ENCODE measurements at places on chromosomes 7 and 10.

GRCh38 chr10:69901022-69901421 lies 99.3 kb downstream of the COL13A1 start:
- no peak for DNase-seq

- DNase-seq, result no peak
Measured at GRCh38 chr10:48416584-48417232, 110.2 kb downstream of the MAPK8 start.

- no peak for DNase-seq
Measured at GRCh38 chr10:49798275-49798674, 36.2 kb upstream of the OGDHL start.

DNA sequence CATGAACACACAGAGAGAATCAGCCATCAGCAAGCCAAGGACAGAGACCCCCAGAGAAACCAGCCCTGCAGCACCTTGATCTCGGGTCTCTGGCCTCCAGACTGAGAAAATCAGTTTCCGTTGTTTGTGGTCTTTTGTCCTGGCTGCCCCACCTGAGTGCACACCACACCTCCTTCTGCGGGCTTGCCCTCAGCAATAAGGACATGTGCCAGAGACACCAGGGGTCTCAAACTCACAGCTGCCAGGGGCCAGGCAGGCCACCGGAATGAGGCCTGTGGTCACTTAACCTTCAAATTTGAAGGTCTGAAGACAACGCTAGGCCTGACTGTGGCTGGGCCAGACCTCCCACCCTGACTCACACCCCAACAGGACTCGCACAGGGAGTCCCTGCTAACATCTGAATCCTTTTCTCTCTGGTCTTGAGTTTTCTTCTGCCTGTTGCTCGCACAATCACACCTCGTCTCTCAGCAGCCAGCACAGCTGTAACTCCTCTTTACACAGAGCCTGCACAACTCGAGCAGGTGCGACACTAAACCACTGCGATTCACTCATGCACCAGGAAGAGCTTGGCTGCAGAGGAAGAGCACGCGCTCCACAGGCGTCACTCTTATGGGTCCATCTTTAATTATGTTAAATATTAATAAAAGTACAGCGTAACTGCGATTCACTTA lies 86.2 kb downstream of the CHST15 start:
- DNase-seq, result no peak

GRCh38 chr10:83917537-83918506 lies 221.5 kb upstream of the GHITM start:
- DNase-seq, result no peak

GRCh38 chr7:2559283-2559950 lies 638 bp downstream of the IQCE start:
- no peak for DNase-seq

GRCh38 chr7:16295558-16295957 lies 125.8 kb downstream of the CRPPA start:
- peak; percentile 34 for DNase-seq

- DNase-seq, result no peak
Measured at GRCh38 chr10:14158575-14158974, 172.1 kb downstream of the FRMD4A start.

GRCh38 chr10:34018129-34018528 lies 683.7 kb upstream of the NRP1 start:
- DNase-seq, result no peak

DNA sequence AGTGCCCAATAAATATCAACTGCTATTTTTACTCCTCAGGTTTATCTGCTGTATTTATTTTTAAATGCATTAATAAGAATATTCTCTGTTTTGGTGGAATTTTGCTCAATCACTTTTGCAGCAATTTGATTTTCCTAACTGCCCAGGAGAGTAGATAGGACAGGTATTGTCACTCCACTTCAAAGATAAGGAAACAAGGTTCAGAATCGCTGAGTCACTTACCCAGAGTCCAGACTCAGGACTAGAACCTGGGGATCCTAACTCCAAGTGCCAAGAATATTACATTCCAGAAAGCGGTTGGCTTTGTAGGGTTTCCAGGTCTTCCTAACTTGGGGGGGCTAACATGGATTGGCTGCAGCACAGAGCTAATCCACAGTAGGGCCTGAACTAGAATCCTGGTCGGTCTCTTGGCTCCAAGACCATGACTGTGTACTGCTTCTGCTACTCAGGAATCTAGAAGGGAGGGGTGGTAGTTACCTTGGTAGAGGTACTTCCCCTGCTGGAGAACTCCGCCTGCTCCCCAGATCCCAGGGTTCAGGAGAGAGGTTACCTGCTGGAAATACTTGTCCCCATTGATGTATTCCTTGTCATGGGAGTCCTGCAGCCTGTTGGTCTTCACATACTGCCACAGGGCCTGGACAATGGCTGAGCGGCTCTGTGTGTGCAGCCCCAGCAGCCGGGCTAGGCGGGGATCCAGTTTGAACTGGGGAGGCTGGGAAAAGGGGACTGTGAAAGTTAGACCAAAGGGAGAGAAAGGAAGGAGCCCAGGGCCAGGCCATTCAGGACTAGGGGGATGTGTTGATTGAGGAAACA lies 7.3 kb downstream of the SMARCD3 start:
- DNase-seq, result no peak

- DNase-seq, result no peak
Measured at GRCh38 chr7:55969391-55969790, 5.0 kb downstream of the NIPSNAP2 start.

- DNase-seq, result no peak
Measured at GRCh38 chr7:73820013-73820412, 10.8 kb upstream of the CLDN4 start.

- no peak for DNase-seq
Measured at GRCh38 chr10:36778651-36779050, 346.7 kb upstream of the ANKRD30A start.

DNA sequence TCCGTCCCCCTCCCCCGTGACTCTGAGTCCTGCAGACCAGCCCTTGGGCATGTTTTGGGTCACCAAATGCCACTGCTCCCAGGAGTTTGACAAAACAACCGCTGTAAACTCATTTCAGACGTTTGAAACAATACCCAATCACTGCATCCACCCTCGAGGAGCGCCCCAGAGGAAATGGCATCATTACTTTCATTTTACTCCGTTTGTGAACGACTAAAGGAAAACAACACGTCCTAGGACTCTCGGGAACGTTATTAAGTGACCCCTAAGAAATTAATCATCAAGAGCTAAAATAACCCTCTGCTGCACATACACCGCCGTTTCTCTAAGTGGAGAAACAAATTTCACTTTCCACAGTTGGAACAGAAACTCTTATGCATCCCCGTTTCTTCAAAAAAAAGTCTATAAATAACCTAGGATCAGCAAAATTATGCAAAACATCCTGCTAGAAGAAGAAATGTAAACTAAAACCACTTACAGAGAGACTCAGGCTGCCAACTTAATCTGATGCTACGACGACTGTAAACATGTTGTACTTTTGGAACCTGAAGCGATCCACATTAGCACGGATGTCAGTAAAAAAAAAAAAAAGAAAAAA lies 109.9 kb upstream of the EFCAB10 start:
- peak; percentile 44 for DNase-seq

GRCh38 chr7:139702811-139703486 lies 74.8 kb downstream of the HIPK2 start:
- no peak for DNase-seq

DNA sequence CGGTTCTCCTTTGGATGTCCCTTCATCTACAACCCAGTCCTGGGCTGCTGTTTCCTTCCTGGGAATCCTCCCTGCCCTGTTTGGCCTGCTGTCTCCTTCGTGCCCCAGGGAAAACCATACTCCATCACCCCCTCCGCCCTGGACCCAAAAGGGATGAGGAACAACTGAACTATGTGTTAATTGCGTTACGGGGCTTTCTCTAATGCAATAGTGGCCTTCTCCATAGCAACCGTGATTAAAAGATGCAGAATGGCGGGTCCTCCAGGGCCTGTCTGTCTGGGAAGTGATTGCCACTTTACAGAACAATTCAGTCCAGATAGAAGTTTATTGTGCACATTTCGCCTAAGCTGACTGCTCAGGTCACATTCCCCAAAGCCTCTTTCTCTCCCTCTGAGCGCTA lies 112.0 kb upstream of the FGFR2 start:
- DNase-seq, result peak; percentile 30

GRCh38 chr10:19658131-19658530 lies 158.1 kb upstream of the PLXDC2 start:
- DNase-seq, result peak; percentile 33

GRCh38 chr7:56110611-56111010 lies 4.3 kb upstream of the CHCHD2 start:
- no peak for DNase-seq

Measured in amniotic epithelial cell (primary cell).